Right ventricle myocardium inferior (tissue), 1 donor: ENCODE measurements at places on chromosomes 12 and 14. TPM values are rescaled to one million over a fixed set of nuclear protein-coding genes. Genes with fewer than 3 reads are reported as not detected.

The KERA gene
- total RNA-seq, result not detected

The CIDEB gene
- total RNA-seq, result 4.3 TPM

The DIO2 gene
- 1.6 TPM for total RNA-seq

The PPP2R5C gene
- total RNA-seq, result 199 TPM

The SRRM4 gene
- 0.43 TPM for total RNA-seq

The RERG gene
- total RNA-seq, result 4.0 TPM

The PLEKHA5 gene
- 52.6 TPM for total RNA-seq

The SMCO3 gene
- 0.30 TPM for total RNA-seq

The NANOG gene
- not detected for total RNA-seq

The ABCB9 gene
- 4.4 TPM for total RNA-seq

The OR10P1 gene
- total RNA-seq, result not detected

The DNAI7 gene
- 2.3 TPM for total RNA-seq

The SLCO1B1 gene
- total RNA-seq, result not detected

The LRCOL1 gene
- total RNA-seq, result not detected

- no peak for DNase-seq
Measured at GRCh38 chr14:55610713-55611370, 30.8 kb downstream of the KTN1 start.

GRCh38 chr12:11601647-11602046 lies 47.8 kb upstream of the ETV6 start:
- DNase-seq, result no peak

GRCh38 chr12:51362747-51363342 lies 16.4 kb upstream of the CELA1 start:
- no peak for DNase-seq

DNA sequence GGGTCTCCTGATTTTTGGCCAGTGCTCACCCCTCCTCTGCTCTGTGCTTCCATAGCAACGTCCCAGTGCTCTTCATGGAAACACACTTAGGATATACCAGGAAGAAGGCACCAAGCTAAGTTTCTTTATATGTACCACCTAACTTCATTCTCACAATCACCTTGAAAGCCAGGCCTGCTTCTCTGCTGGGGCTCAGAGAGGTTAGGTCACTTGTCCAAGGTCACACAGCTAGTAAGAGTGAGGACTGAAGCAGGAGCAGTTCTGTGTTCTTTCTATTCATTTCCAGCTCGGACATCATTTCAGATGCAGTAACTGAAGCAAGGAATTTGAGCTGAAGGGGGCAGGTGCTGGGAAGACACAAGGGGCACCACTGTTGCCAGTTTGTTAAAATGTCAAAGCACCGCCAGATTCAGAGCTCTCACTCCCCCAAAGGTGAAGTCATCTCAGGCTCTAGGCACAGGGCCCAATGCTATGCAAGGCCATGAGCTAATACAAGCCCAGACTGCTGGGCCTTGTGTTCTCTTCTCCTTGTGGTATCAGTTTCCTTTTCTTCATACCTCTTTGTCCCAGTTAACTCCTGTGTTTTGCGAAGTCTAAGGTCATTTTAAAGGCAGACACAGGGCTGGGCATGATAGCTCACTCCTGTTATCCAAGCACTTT lies 19.7 kb upstream of the YY1 start:
- DNase-seq, result no peak

DNA sequence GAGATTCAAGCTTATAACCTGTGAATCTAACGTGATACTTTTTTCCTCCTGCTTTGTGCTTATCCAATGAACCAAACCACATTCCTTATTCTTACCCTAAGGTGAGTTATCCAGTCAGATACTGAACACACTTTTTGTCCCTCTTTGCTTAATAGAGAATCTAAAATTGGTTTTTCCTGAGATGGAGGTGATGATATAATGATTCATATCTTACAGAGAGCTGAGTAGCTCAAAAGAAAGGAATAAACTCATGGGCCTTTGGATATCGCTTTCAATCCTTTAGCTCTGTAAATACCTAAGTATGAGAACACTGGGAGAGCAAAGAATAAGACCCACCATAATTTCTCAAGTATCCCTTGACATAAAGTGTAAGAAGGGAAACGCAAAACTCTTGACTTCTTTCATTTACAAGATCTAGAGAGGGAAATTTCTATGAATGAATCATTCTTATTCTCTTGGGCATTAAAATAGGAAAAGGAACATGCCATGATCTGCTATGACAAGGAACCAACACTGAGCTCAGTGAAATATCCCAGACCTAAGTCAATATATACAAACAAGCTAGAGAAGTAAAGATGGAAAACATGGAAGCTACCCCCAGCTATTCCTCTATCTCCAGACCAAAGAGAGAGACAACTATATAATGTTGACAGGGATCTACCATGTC lies 81.8 kb upstream of the STAC3 start:
- DNase-seq, result no peak

GRCh38 chr12:68539615-68539952 lies 71.1 kb upstream of the RAP1B start:
- no peak for DNase-seq

GRCh38 chr12:56153678-56154065 lies 1.3 kb downstream of the MYL6B start:
- DNase-seq, result no peak

DNA sequence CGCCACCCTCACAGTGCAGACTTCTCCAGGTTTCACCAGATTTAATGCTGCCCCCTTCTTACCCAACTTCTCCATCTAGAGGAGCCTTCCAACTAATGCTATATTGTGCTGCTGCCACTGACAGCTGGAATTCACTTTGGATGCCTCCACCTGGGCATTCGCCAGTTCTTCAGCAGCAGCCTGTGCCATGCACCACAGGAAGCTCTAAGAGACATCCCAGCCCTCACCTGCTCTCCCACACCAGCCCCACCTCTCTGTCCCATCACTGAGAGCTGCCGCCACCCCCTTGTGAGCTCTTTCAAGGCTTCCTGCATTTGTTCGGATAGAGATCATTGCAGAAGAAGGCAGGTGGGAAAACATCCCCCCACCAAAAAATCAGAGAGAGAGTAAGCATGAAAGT lies 4.6 kb upstream of the KRT2 start:
- DNase-seq, result no peak

GRCh38 chr12:126160912-126161311 lies 1095.7 kb downstream of the AACS start:
- no peak for DNase-seq

GRCh38 chr14:73695997-73696396 lies 18.2 kb downstream of the PNMA1 start:
- no peak for DNase-seq

DNA sequence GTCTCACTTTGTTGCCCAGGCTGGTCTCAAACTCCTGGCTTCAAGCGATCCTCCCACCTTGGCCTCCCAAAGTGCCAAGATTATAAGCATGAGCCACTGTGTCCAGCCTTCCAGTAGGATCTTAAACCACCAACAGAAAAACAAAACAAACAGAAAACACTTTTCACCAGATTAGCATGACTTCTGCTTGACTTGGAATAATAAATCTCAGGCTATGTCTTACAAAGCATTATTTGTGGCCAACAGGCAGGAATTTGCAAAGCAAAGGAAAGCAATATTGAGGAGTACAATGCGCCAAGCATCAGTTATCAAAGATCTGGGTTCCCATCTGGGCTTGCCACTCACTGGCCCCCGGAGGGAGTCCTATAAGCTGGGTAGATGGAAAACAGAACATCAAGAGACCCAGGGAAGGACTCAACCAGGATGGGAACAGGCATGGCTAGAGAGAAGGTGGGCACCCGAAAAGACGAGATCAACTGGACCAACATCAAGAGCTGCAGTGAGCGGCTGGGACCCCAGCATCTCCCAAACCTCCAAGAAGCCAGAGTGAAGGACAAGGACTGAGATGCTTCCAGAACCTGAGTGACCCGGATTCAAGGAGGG lies 101.2 kb downstream of the TMEM30B start:
- no peak for DNase-seq

GRCh38 chr12:109711596-109712461 lies 1.8 kb upstream of the FAM222A start:
- DNase-seq, result no peak

GRCh38 chr14:31749275-31749674 lies 188.1 kb downstream of the NUBPL start:
- no peak for DNase-seq

DNA sequence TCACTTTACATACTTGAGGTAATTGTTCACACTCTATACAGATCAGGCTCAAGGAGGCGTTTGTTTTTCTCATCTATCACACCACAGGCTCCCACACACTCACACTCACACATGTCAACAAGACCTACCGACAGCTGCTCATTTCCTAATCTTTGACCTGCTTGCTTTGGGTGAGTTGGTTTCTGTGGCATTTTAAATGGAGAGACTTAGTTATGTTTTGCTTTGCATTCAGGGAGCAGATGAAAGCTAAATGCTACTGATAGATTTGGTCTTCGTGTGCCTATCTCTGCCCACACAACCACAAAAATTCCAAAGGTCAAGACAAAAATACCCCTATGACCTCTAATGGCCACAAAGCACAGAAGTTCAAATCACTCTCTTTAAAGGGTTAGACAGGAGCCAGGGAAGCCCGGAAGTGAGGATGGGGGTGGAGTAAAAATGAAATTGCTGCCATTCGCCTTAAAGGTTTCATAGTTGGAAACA lies 203.5 kb upstream of the G2E3 start:
- no peak for DNase-seq

GRCh38 chr14:75307700-75308379 lies 29.2 kb downstream of the FOS start:
- peak; percentile 87 for DNase-seq

GRCh38 chr14:104145826-104146601 lies 7.6 kb downstream of the KIF26A start:
- peak; percentile 49 for DNase-seq

DNA sequence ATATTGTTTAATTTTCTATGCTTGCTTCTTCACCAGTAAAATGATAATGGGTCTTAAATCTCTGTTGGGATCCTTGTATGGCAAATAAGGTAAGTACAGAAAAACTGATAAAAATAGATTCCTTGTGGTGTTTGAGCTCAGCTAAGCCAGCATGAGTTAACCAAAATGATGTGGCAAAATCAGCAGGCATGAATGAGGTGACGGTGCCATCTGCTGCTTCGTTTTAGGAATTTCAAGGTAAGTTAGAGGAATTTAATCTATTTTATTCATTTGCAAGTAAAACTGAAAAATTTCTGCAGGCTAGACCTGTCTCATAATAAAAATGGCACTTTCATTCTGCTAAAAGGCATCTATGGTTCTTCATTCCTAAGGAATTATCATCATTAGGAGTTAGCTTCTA lies 10.0 kb upstream of the CLEC7A start:
- peak; percentile 54 for DNase-seq

DNA sequence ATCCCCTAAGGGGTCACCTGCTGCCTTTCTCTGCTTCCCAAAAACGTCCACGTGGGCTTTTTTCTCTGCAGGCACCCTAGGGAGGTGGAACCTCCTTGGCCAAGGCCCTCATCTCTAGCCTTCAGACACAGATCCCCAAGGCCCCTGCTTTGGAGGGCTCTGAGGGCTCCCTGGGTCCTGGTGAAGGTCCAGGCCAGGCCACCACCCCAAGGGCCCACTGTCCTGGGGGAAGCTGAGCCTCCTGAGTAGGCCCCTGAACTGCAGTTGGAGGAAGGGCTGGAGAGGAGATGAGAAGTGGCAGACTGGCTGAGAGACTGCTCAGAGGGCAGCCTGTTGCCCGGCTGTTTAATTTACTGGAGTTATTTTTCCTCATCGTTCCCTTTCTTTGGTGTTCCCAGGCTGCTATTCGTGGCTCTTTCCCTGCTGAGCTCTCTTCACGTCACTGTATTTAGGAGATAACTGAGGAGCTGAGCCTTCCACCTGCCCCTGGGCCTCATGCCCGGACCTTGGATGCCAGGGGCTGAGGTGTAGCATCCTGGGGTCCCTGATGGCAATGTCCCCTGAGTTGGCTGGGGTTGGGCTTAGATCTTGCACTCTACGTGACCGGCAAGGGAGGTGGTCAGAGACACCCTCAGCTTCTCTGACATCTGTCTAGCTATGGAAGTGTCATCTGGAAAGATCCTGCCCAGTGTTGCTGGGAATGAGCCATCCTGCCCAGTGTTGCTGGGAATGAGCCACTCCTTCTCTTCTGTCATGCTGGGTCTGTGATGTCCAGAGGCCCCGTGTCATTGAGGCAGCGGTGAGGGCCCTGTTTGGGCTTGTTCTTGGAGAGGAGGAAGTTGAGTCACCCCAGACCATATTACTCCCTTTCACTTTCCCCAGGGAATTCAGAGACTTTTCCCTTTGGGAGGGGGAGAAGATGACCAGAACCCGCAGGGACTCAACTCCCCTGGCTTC lies 139.8 kb downstream of the TSPAN9 start:
- DNase-seq, result no peak

DNA sequence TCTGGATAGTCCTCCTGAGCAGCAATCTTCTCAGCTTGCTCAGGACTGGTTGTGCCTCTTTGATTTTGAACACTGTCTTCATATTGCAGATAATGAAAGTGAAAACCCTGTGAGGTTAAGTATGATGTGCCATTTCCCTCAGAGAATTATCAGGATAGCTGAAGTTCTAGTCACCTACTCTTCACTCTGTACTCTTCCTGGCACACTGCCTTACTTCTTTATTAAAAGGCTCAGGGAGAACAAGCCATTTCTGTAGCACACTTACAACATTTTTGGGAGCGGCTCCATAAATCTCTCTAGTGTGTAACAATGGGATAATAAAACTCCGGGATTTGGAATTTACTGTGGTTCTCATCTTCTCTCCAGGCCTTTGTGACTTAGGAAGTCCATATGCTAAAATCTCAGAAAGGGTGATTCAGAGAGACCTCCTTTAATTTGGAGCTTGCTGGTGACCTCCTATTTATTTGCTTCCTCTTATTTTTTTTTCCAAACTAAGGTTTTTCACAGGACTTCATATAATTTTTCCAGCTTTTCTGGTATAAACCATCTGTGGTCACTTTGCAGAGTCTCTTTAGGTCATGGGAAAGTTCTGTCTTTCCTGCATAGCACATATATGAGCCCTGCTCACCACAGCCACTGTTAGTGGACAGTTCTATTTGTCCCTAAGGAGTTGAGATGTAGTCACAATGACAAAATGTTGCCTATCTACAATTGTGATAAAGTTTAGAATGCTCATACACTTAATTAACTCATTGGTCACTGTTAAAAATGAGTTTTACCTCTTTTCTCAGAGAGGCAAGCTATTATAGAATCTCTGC lies 53.5 kb upstream of the LDHB start:
- no peak for DNase-seq

DNA sequence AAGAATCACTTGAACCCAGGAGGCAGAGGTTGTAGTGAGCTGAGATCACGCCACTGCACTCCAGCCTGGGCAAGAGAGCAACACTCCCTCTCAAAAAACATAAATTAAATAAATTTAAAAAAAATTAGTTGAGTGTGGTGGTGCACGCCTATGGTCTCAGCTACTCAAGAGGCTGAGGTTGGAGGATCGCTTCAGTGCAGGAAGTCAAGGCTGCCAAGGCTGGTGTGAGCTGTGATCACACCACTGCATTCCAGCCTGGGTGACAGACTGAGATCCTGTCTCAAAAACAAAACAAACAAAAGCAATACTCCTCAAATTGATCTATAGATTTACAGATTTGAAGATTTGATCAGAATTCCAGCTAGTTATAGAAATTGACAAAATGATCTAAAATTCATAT lies 92.7 kb upstream of the RESF1 start:
- DNase-seq, result no peak

DNA sequence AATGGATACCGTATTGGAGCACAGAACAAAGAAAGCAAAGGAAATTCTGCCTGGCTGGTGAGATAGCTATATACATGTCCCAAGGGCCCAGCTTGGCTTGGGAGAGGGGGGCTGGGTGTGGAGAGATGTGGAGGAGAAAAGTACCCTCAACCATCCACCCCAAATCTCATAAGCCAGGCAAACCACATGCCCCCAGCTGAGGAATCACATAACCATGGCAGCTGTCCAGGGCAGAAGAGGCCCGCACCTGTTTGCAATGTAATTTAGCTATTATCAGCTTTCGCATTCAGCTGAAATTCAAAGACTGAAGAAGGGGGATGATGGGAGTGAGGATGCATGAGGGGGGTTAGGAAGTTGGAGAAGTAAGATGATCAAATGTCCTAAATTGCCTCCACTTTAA lies 196.1 kb downstream of the TBX5 start:
- no peak for DNase-seq
